ENCODE measurements at places on chromosomes 1 and 21.

- DNase-seq = no peak
Measured at GRCh38 chr1:228358039-228358763, 48.4 kb downstream of the TRIM11 start.

DNA sequence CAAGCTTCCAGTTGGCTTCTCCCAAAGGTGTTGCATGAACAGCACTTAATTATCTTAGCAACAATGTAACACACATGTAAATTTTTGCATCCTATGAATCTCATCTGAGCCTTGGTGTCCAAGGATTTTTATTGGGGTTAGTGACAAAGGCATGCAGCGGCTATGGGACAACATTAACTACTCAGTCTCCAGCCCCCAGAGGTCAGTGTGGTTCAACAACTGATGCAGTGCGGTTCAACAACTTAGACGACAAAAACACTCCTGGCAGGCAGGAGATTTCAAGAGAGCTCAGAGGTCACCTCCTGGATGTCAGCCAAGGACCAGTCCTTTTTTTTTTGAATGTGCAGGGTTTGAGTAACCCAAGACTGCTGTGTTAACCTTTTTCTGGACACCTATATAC lies 77.5 kb upstream of the HMCN1 start:
- no peak for DNase-seq

DNA sequence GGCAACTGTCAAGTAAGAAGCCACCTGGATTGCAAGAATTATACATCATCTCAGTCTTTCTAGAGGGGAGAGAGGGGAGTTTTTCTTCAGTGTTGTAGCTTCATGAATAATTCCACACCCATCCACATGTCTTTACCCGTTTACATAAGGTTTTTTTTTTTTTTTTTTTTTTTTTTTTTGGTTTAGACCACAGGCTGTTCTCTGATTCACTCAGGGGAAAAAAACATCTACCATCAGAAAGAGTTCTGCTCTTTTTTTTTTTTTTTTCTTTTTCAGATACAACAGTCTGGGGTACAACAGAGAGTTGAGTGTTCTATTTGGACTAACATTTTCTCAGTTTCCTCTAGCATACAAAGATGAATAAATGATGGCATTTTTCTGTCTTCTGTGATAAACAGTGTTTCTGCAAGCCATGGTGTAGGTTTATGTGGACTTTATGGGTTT lies 4.9 kb upstream of the KIF14 start:
- DNase-seq = no peak

GRCh38 chr1:82323144-82323841 lies 522.6 kb downstream of the ADGRL2 start:
- no peak for DNase-seq

DNA sequence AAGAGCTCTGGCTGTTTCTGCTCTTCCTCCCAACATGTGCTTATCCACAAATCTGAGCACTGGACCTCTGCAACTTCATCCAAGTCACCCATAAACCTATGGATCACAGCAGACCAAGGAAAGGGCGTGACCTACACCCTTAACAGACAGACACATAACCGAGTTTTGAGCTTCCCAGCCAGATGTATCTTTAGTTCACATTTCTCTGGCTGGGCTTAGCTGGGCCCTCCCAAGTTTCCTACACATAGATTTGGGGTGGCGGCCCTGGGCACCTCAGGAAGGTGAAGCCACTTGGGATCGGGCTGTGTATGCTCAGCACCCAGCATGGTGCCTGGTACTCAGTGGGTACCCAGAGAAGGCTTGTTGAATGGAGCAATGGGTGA lies 26.4 kb downstream of the FAAH start:
- DNase-seq = no peak
